Left cardiac atrium (tissue), 4 donors: ENCODE measurements at places on chromosomes 4 and X. TPM values are rescaled to one million over a fixed set of nuclear protein-coding genes. Genes with fewer than 3 reads are reported as not detected.
A peak's percentile ranks its signal among the peaks of the same experiment; 100 is the strongest.

GRCh38 chr4:185134307-185134869, 8.7 kb upstream of the SLC25A4 start:
- DNase-seq, result no peak

- DNase-seq, result peak; percentile 85
Observed at GRCh38 chrX:20442597-20442996, 175.9 kb upstream of the RPS6KA3 start.

DNA sequence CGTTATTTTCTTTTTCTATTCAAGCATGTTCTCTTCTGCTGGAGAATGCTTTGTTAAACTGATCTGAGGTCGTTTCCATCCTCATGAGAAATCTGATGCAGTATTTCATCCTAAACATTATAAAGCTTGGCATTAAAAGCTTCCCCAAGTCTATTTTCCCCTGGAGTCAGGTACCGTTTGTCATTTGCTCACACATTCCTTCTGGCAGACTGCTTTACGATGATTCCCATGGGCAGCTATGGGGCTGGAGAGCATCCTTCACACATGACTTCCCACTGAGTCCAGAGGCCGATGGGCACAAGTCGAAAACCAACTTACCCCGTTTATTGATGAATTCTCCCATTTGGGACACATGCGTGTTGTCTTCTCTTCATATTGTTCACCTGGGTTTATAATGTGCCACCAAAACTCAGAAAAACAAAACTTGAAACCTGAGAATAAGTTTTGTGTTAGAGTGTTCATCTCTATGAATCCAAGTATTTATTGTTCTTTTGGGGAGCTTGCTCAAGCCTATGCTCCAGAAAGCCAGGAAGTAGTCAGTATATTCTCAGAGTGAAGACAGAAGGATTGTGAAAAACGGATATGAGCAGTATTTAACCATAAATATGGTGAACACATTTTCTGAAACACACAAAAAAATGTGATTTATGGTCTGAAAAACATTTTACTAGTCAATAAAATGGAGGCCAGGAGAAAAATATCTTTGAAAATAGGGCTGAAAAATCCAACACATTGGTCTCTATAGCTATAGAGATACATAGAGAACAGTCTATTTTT, 298.8 kb upstream of the NOCT start:
- DNase-seq, result no peak

The SMIM10L2A gene
- total RNA-seq, result 3.8 TPM

- DNase-seq, result no peak
Observed at GRCh38 chrX:121902463-121902862, 855.1 kb downstream of the GLUD2 start.

The ZNF81 gene
- 7.0 TPM for total RNA-seq

GRCh38 chrX:78708262-78708661, 39.3 kb upstream of the LPAR4 start:
- no peak for DNase-seq
